ENCODE measurements at places on chromosomes 13 and 19.

GRCh38 chr19:46603195-46603637 is 2.1 kb downstream of the CALM3 start:
- no peak for DNase-seq

GRCh38 chr19:16222806-16223205 is 25.1 kb downstream of the AP1M1 start:
- DNase-seq: no peak

- no peak for DNase-seq
Observed at GRCh38 chr19:19751846-19752245, 18.9 kb upstream of the ZNF14 start.

- no peak for DNase-seq
Observed at GRCh38 chr19:5705552-5705951, 14.4 kb downstream of the LONP1 start.

DNA sequence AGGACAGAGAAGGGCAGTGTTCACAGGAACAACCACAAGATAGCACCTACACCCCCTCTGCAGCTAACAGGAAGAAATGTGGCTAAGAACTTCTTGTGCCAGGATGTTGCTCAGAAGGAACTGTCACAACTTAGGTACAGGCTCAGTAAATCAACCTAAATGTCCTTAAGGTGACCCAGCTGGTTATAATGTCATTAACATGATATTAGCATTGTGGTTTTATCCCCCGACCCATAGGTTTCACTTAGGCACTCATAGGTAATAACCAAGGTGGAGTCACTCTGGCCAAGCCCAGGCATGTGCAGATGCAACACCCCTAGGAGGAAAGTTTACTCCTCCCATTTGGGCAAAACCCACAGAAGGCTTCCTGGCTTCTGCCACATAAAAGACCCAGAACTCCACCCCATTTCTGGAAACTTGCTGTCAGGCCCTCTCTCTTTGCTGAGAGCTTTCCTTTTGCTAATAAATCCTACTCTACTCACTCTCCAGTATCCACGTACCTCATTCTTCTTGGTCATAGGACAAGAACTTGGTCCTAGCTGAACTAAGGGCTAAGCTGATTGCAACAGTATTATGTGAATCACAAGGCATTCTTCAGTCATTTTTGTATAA is 951.3 kb downstream of the SLITRK5 start:
- no peak for DNase-seq

DNA sequence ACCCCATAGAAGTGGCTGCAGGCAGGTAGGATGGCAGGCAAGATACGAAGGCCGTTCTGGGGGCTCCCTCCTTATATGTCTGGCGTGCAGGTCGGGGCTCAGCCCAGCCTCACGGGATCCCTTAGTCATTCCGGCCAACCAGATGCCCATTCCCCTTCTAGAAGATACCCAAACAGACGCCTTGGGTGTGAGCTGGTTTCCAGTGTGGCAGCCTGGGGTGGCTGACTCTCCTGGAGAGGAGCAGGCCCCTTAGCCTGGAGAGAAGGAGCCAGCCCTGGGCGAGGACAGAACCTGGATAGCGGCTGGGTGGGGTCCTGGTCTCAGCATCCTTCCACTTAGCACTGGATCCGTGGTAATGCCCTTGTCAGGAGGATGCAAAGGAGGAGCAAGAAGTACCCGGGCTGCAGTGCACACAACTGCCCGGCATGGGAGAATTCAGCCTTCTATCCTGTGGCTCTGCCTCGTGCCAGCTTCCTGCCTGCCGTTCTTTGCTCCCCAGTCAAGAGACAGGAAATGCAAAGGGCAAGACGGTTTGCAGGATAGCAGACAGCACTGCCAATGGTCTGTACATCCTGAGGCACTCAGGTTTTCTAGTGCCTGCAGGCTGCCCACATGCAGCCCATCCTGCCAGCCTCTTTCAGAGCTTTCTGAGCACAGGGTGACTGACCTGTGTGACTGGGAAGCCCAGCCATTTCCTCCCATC is 56.7 kb upstream of the WASF3 start:
- no peak for DNase-seq

DNA sequence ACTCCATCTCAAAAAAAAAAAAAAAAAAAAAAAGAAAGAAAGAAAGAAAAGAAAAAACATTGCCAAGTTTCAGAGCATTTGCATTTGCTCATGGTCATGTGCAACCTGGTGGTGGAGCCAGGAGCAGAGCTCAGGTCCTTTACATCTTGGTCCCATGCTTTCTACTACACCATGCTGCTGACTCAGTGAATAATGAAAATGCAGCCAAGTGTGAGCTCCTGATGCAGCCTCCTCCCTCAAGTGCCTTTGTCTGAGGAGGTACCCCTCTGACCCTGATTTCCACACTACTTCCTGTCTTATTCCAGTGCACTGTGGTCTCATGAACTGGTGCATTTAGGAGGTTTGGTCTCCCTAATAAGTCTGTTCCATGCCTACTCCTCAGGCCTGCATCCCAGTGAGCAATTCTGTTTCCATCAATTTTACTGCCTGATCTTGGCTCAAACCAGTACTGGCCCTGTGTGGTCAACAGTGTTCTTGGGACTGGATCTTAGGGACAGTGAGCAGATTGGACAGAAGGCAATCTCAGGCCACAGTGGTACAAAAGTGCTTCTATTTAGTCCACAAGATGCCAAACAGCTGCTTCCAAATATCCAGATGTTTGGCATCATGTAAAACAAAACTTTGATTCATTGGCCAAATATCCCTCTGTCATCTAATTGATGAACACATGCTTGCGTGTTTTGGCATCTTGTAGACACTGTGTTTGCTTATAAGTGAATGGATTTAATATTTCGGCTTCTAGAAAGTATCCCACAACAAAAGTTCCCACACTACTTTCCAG is 28.8 kb upstream of the LRCH1 start:
- DNase-seq: no peak

- no peak for DNase-seq
Observed at GRCh38 chr13:75299246-75299645, 182.7 kb downstream of the TBC1D4 start.

GRCh38 chr13:87122551-87122950 is 548.6 kb upstream of the SLITRK5 start:
- DNase-seq: no peak

DNA sequence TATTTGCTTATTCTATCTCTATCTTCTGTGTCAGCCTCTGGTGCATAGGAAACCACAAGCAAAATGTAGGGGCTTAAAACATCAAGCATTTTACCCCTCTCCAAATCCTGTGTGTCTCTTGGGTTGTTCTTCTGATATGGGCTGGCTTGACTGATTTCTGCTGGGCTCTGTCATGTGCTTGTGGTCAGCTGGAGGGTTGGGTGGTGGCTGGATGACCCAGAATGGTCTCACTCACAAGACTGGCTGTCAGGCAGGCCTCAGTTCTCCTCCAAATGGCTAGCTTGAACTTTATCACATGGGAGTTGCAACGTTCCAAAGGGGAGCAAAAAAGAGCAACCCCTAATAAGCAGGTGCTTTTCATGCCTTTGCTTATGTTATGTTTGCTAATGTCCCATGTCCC is 9.6 kb upstream of the LYPD5 start:
- no peak for DNase-seq

GRCh38 chr19:34577531-34578101 is 96.1 kb downstream of the WTIP start:
- no peak for DNase-seq

- DNase-seq: peak; percentile 73
Observed at GRCh38 chr19:50722201-50723013, 757 bp upstream of the CLEC11A start.

DNA sequence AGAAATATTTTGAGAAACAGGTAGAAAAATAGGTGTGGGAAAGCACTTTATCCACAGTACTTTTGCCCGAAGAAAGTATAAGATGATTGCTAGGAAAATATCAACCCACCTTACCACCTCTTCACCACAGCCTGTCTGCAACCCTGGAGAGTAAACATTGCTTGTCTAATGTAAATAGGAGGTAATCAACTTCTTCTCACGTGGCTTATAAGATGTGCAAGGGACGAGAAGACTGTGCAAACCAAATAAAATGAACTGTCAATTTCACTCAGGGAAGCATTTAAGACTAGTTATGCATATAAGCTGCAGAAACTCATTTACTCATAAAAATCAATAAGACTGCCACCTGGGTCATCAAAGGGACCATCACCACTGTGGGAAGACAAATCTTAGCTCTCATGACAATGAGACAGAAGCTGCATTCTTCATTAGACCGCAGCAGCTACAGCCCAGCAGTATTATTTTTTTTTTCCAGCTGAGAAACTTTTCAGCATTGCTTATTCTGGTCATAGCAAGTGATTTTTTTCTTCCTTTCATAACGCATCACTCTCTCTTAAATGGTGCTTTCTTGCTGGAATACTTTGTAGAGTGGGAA is 807.7 kb upstream of the GPC6 start:
- no peak for DNase-seq

DNA sequence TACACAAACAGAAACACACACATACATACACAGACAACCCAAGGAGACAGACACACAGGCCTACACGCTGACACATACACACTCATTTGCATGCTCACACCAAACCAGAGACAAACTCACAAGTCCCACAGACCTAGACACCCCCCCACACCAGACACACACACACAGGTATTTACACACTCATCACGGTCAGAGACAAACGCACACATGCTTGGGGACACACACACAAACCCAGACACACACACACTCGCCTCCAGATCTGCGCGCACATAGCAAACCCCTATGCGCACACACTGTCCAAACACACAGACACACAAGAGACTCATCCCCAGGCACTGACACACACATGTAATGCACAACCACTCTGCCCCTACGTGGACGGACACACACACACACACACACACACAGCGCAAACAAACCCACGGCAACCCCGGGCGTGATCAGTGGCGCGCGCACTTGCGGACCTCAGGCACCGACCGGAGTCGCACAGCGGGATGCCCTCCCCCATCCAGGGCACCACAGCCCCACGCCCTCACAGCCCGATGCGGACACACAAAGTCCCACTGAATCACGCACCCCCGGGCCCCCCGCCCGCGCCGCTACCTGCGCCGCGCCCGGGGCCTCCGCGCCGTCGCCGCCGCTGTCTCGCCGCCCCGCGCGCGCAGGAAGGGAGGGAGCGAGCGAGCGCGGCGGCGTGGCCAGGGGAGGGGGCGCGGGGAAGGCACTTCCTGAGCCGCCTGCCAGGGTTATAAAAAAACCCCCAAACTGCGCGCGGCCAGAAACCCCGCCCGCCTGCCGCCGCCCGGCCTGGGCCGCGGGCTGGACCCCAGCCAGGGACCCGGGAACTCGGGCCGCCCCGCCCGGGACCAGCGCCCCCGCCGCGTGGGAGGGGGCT is at the start of gene ADAMTS10:
TSS of gene ADAMTS10 (minus strand) at position 675 of the 895 bp plus-strand sequence. CDS start 5,005 bp downstream, outside the sequence.
- DNase-seq: peak; percentile 83

- no peak for DNase-seq
Observed at GRCh38 chr13:77388944-77389624, 62.2 kb upstream of the MYCBP2 start.

- no peak for DNase-seq
Observed at GRCh38 chr19:8518536-8518935, 4.6 kb upstream of the ZNF414 start.

DNA sequence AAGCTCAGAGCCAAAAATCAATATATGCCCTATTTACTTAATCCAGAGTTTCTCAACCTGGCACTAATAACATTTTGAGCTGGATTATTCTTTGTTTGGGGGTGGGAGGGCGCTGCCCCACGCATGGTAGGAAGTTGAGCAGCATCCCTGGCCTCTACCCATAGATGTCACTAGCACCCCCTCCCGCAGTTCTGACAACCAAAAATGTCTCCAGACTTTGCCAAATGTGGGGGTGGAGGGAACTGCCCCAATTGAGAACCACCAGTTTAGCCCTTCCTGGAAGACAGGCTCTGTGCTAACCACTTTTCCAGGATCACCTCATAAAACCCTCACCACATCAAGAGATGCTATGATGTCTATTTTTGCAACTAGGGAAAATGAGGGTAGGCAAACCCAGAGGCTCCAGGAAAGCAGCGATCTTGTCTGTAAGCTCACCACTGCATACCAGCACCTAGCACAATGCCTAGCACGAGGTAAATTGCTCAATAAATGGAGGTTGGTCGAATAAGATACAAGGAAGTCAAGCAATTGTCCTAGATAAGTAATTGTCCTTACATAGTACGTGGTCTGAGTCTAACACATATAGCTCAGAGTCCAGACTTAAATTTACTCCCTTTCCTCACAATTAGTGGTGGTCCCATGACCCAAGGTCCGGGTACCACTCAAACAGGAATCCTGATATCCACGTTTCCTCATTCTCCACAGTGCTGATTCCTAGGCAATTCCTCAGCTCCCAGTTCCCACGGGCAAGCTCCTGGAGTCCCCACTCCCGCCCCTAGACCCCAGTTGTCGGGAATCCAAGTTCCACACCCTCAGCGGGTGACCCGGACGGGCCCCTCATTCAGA is 892 bp downstream of the TRIR start:
- DNase-seq: no peak

DNA sequence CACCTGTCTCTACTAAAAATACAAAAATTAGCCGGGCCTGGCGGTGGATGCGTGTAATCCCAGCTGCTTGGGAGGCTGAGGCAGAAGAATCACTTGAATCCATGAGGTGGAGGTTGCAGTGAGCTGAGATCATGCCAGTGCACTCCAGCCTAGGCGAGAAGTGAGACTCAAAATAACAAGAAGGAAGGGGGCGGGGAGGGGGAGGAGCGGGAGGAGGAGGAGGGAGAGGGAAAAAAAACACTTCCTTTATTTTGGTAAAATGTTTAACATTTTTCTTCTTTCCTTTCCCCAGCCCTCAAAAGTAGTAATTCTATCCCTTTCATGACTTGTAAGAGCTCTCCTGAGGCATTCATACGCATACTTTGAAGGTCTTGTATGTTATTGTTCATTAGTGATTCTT is 44.3 kb downstream of the SPRY2 start:
- DNase-seq: no peak

DNA sequence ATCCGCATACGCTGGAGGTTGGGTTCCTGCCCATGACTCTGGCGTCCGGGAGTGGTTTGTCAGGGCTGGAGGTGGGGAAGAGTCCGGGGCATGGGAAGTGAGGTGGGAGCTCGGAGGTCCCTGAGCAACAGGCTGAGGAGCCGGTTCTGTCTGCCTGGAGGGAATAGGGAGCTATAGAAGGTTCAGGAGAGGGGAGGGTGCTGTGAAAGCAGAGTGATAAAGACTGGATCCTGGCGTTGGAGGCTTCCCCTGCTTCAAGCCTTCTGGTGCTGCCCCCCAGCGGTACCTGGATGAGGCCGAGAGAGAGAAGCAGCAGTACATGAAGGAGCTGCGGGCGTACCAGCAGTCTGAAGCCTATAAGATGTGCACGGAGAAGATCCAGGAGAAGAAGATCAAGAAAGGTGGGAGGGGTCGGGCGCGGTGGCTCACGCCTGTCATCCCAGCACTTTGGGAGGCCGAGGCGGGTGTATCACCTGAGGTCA is 2.6 kb downstream of the HMG20B start:
- DNase-seq: no peak

GRCh38 chr19:53538378-53539109 is 599 bp downstream of the ZNF331 start:
- DNase-seq: no peak
